ENCODE measurements at places on chromosomes 16 and 17. TPM values are rescaled to one million over a fixed set of nuclear protein-coding genes. Genes with fewer than 3 reads are reported as not detected.

The ALOX15B gene
- total RNA-seq = not detected

The KRT27 gene
- not detected for total RNA-seq

The CHMP6 gene
- 47.6 TPM for total RNA-seq

The ACSM2A gene
- total RNA-seq = not detected

The KRTAP4-3 gene
- not detected for total RNA-seq

The CES4A gene
- 13.7 TPM for total RNA-seq

The GGA2 gene
- total RNA-seq = 94.6 TPM

The KRT31 gene
- total RNA-seq = not detected

The HASPIN gene
- 0.57 TPM for total RNA-seq

The TOM1L2 gene
- 65.2 TPM for total RNA-seq

The NACA2 gene
- not detected for total RNA-seq

The FBXL16 gene
- 29.3 TPM for total RNA-seq

The BRIP1 gene
- total RNA-seq = 0.77 TPM

The USP6 gene
- total RNA-seq = 0.39 TPM

The KRT9 gene
- total RNA-seq = not detected

The MKS1 gene
- total RNA-seq = 23.0 TPM

The HOXB5 gene
- total RNA-seq = not detected

The SLC52A1 gene
- 0.25 TPM for total RNA-seq

The NHERF2 gene
- total RNA-seq = 5.3 TPM

The CCL1 gene
- not detected for total RNA-seq

The KRT23 gene
- total RNA-seq = not detected

The CEP295NL gene
- total RNA-seq = not detected

The USP43 gene
- total RNA-seq = not detected

The WWP2 gene
- total RNA-seq = 56.1 TPM

The SOX9 gene
- total RNA-seq = not detected

The NEUROD2 gene
- total RNA-seq = not detected

The TMC5 gene
- not detected for total RNA-seq

The BICDL2 gene
- total RNA-seq = not detected

The PMFBP1 gene
- 2.0 TPM for total RNA-seq

The SLC38A8 gene
- not detected for total RNA-seq

The GFAP gene
- not detected for total RNA-seq

The PAM16 gene
- 46.1 TPM for total RNA-seq

The PPL gene
- not detected for total RNA-seq
